ENCODE measurements at places on chromosomes 4 and X. TPM values are rescaled to one million over a fixed set of nuclear protein-coding genes. Genes with fewer than 3 reads are reported as not detected.
A peak's percentile ranks its signal among the peaks of the same experiment; 100 is the strongest.

Gene SLIT2
- total RNA-seq, result 4.4 TPM

- no peaks in the 10 kb centered on the region for H3K4me1 ChIP-seq
- no peak overlapping the region for H3K4me3 ChIP-seq
- H3K36me3 ChIP-seq, result no peaks in the 10 kb centered on the region
- no peak for DNase-seq
Observed at GRCh38 chr4:144649646-144650045, 3.7 kb downstream of the HHIP start.

DNA sequence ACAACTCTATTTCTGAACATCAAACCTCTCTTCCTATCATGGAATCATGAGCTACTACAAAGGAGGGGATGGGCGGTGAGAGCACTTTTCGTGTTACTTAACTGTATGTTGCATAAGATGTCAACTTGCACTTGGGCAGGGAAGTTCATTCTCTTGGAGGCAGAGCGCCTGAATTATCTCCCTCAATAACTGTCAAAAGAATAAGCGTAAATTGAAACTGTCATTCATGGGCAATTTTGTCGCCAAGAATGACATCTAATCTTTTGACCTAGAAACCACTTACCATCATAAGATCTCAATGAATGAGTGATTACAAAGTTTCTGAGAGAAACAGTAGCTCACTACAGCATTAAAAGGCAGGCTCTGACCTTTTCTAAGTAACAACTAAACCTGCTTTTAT, 23.5 kb upstream of the USP26 start:
- H3K4me3 ChIP-seq, result no peak overlapping the region
- no peak overlapping the region for H3K27ac ChIP-seq
- H3K4me1 ChIP-seq, result no peaks in the 10 kb centered on the region
- no peak for DNase-seq

DNA sequence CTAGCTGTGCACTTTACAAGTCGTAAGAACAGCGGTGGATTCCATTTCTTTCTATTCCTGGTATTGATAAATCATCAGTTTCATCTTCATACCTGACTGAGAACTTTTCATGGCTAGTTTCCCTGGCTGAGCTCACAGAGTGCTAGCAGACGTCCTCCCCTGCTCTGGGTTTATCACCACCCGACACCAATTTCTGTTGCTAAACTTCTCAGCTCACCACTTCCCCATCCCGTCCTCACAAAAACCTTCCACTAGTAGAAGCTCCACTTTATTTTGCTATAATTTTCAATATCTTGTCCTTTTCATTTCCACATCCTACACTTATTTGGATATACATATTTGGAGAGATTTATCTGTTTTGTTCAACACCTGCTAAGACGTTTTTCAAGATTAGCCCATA, 869.4 kb upstream of the FRG1 start:
- H3K36me3 ChIP-seq, result no peaks in the 10 kb centered on the region
- H3K4me1 ChIP-seq, result no peaks in the 10 kb centered on the region
- H3K27me3 ChIP-seq, result no peaks in the 10 kb centered on the region
- H3K4me3 ChIP-seq, result no peak overlapping the region

DNA sequence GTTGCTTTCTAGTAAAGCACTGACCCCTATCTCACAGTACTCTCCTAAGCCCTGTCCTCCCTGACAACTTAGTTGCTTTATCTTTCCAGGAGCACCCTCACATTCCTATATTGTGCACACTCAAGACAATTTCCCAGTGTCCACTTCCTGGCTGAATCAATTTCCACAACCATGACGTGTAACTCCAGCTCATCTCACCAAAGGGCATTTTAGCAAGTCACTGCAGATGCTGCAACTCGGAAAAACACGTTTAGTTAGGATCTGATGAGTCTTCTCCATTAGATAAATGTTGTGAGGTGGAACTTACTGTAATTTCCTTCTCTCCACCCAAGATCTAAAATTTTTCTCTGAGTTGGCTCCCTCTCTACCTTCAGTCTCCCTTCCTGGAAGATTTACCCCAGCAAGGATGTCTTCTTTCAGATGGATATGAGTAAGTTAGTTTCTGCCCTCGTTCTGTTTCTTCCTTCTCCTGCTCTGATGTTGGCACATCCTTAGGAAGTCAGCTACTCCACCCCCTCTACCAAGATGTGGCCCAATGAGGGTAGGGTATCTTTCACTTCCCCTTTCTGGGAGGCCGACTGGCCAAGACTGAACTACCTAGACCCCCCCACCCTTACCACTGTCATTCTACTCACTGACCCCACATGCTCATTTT, 28.8 kb upstream of the IL13RA1 start:
- no peaks in the 10 kb centered on the region for H3K4me1 ChIP-seq
- no peak overlapping the region for H3K27ac ChIP-seq
- DNase-seq, result no peak
- no peaks in the 10 kb centered on the region for H3K27me3 ChIP-seq
- no peaks in the 10 kb centered on the region for H3K36me3 ChIP-seq
- no peak overlapping the region for H3K4me3 ChIP-seq

DNA sequence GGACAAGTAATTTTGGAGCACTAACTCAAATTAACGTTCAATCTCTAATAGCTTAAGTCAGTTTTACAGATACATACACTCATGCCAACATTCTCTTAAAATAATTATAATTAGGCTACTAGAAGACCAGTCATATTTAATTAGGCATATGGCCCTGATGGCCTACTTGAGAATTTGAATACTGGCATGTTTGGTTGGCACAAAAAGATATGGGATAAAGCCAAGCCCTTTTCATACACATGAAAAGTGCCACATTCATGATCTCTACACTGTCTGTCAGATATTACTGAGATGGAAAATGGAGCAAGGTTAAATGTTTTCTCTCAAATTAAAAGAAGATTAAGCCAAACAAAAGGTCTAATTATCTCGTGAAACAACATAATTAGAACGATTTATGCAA, 1091.0 kb downstream of the C4orf33 start:
- no peak for DNase-seq
- H3K36me3 ChIP-seq, result no peaks in the 10 kb centered on the region
- no peaks in the 10 kb centered on the region for H3K4me1 ChIP-seq
- H3K4me3 ChIP-seq, result no peak overlapping the region

DNA sequence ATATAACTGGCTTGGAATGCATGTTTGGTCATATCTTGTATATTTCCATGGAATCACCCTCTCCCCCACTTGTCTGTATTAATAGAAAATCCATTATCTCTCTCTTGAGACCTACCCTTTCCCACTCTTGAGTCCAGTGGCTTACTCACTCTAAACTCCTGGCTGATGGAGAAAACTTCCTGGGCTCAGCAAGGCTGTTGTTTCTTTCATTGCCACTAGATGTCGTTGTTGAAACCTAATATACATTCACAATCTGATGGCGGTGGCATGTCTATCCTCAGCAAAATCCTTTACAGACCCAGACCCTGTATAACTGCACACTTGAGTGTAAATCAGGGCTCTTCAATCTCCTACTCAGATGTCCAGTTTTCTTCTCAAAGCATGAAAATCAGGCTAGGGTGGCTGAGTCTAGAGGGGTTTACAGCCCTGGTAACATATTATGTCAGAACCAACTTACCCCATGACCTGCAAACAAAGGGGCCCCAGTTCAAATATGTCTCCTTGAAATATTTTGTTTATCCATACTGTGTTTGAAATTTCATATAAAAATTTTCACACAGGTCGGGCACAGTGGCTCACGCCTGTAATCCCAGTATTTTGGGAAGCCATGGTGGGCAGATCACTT, 70.0 kb upstream of the FAM241A start:
- H3K36me3 ChIP-seq, result no peaks in the 10 kb centered on the region
- H3K27me3 ChIP-seq, result no peaks in the 10 kb centered on the region
- peak; percentile 38 for DNase-seq
- H3K4me1 ChIP-seq, result no peaks in the 10 kb centered on the region
- H3K27ac ChIP-seq, result no peak overlapping the region
- H3K4me3 ChIP-seq, result no peak overlapping the region

DNA sequence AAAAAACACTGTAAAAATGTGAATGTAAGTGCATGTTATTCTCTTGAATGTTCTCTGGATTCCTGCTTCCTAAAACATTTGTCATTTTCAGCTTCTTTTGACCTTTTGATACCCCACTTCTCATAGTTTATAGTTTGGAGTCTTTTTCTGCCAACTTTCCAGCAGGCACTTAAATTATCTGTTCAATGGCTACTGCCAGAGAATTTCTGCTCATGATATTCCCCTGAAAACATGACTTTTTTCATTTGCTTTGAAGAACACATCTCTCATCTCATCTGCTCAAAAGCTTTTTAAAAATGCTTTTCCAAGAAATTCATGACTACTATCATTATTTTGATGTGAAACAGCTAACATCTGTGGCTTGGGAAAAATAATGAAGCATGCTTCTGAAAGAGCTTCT, 269.7 kb upstream of the PCDH7 start:
- H3K4me1 ChIP-seq, result no peaks in the 10 kb centered on the region
- H3K36me3 ChIP-seq, result no peaks in the 10 kb centered on the region
- H3K27me3 ChIP-seq, result no peaks in the 10 kb centered on the region
- H3K4me3 ChIP-seq, result no peak overlapping the region
- H3K27ac ChIP-seq, result no peak overlapping the region

DNA sequence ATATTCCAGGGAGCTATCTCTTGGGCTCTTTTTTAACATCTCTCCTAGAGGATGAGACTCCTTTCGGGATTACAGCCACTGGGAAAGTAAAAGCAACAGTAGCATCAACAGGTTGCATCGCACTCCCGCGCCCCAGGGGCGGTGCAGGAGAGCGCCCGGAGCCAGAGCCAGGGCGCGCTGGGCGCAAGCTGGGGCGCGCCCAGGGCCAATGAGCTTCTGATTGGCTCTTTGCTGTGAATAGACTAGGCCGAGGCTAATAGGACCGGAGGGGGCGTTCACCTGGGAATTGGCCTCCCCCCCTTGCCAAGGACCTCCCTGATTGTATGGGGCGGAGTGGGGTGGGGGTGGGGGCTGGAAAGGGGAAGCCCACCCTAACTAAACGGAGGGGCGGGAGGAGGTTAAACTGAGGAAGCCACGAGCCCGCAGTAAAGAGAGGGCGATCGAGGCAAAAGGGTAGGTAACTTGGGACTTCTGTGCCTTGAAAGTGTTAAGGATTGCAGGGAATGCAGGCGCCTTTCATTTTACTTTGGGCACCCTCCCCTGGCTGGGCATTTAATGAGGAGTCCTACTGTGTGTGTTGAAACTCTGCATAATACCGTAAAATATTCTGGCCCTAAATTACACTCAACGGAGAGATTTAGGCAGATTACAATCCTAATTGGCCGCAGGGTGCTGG, 1.1 kb upstream of the ATOH1 start:
- no peaks in the 10 kb centered on the region for H3K36me3 ChIP-seq
- peak overlapping the region; percentile 15 for H3K27ac ChIP-seq
- DNase-seq, result peak; percentile 62
- peaks cover 37% of the 10 kb centered on the region for H3K27me3 ChIP-seq

DNA sequence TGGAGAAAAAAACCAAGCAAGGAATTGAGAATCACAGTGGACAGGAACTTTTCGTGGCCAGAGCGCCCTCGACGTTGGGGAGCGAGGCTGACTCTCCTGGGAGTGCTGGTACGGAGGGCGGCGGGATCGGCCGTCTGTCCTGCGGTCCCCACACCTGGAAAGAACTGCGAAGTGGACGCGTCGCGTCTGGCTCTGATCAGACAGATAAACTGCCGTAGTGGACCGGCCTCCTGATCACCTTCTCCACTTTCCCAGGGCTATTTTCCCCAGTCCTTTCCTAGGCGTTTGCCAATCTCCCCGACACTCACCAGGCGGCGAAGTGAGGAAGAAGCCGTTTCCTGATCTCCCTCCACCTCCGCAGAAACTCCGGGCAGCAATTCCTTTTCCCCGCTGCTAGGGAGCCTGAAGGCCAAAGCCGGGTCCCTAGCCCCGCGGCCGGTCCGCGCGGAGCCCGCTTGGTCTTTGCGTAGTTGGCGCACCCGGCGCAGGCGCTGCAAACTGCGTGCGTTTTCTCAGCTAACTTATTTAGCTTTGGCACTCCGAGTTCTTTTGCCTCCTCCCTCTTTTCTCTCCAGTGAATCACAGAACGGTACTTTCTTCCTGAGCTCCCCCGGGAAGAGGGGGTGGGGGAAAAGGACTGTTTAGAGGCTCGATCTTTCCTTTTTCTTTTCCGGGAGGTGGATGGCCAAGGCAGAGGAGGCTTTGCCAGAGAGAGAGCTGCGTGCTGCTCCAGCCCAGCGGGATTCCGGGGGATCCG, at the start of gene ARSJ:
TSS of gene ARSJ (minus strand) at position 500 of the 757 bp plus-strand sequence. CDS start 813 bp downstream, outside the sequence.
- peak; percentile 63 for DNase-seq
- peak within 1 kb of the TSS; percentile 68 for H3K4me3 ChIP-seq
- peak within 1 kb of the TSS; percentile 71 for H3K27ac ChIP-seq
- no peaks in the 10 kb centered on the region for H3K36me3 ChIP-seq
- H3K27me3 ChIP-seq, result no peaks in the 10 kb centered on the region

GRCh38 chrX:32597777-32598176, 613.6 kb downstream of the DMD start:
- no peaks in the 10 kb centered on the region for H3K27me3 ChIP-seq
- no peak overlapping the region for H3K4me3 ChIP-seq
- DNase-seq, result no peak
- H3K36me3 ChIP-seq, result no peaks in the 10 kb centered on the region
- no peak overlapping the region for H3K27ac ChIP-seq

- H3K4me1 ChIP-seq, result no peaks in the 10 kb centered on the region
- H3K4me3 ChIP-seq, result no peak overlapping the region
- no peak for DNase-seq
- no peak overlapping the region for H3K27ac ChIP-seq
- H3K27me3 ChIP-seq, result no peaks in the 10 kb centered on the region
Observed at GRCh38 chrX:5324546-5324945, 904.1 kb downstream of the NLGN4X start.
